ENCODE measurements at places on chromosomes 11 and 22. TPM values are rescaled to one million over a fixed set of nuclear protein-coding genes. Genes with fewer than 3 reads are reported as not detected.

DNA sequence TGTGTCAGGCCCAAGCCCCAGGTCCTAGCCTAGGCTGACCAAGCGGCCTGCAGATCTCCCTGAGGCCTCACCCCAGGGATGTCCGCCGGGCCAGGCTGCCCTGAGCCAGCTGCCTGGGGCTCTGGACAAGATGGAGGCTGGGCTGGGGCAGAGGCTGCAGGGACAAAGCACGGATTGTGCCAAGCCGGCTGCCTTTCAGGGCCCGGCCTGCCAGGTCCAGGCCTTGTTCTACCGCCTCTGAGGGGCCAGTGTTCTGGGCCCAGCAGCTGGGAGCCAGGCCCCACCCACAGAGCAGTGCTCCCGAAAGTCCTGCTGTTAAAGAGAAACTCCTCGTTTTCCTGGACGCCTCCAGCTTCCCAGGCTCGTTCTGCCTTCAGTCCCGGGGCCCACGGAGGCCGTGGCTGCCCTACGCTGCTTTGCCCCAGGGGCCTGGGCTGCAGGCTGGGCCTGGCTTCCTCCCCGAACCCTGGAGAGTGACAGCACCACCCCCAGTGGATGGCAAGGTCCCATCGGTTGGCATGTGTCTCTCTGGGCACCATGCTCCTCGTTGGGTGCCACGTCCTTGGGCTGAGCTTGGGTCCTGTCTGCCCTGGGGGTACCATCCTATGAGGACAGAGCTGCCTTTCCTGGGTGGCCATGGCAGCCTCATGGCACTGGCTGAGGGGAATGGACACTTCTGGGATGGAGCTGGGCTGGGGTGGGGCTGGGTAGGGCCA lies 7.6 kb downstream of the BRSK2 start:
- H3K27ac ChIP-seq = no peak overlapping the region
- DNase-seq = no peak
- no peak overlapping the region for H3K4me3 ChIP-seq
- no peaks in the 10 kb centered on the region for H3K4me1 ChIP-seq
- no peaks in the 10 kb centered on the region for H3K36me3 ChIP-seq

DNA sequence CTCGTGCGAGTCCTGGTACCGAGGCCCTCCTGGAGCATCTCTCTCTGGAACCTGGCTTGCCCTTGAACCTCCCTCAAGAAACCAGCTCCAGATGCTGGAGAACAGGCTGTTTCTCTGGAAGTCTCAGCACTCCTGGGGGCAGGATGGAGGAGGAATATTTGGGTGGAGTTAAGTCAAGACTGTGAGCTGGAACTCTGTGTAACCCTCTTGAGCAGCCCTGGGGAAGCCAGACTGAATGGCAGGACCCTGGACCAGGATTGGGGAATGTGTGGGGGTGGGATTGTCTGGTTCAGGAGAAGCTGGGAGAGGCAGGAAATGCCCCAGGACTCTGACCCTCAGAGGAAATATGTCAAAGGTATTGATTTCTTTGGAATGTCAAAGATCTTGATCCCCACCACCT lies 7.7 kb downstream of the CREB3L1 start:
- no peak overlapping the region for H3K27ac ChIP-seq
- no peak for DNase-seq
- peaks cover 42% of the 10 kb centered on the region for H3K4me1 ChIP-seq
- no peaks in the 10 kb centered on the region for H3K36me3 ChIP-seq
- no peak overlapping the region for H3K4me3 ChIP-seq

GRCh38 chr11:57049749-57050148 lies 61.0 kb downstream of the OR5AK2 start:
- no peaks in the 10 kb centered on the region for H3K27me3 ChIP-seq
- no peaks in the 10 kb centered on the region for H3K36me3 ChIP-seq
- no peak overlapping the region for H3K4me3 ChIP-seq
- no peaks in the 10 kb centered on the region for H3K4me1 ChIP-seq

- H3K27ac ChIP-seq = no peak overlapping the region
- H3K36me3 ChIP-seq = no peaks in the 10 kb centered on the region
- DNase-seq = no peak
- no peaks in the 10 kb centered on the region for H3K27me3 ChIP-seq
- H3K4me1 ChIP-seq = peaks cover 16% of the 10 kb centered on the region
These were observed 427.8 kb upstream of the ISX start for GRCh38 chr22:34638128-34638527.

GRCh38 chr11:107591378-107592230 lies 657 bp downstream of the ELMOD1 start:
- DNase-seq = peak; percentile 62
- H3K27ac ChIP-seq = no peak overlapping the region
- no peaks in the 10 kb centered on the region for H3K36me3 ChIP-seq
- H3K27me3 ChIP-seq = peaks cover 90% of the 10 kb centered on the region
- H3K4me1 ChIP-seq = peaks cover 32% of the 10 kb centered on the region

DNA sequence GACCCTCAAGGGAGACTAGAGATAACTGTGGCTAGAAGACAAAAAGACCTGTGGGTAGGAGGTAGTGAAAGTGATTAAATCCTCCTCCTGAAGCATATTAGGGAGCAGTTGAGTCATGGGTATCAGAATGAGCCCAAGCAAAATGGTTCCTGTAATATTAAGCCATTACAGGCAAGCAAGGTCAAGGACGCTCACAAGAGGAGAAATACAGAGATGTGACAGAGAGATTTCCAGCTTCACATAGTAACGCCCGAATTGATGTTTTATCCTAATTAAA lies 77.7 kb downstream of the FAM76B start:
- no peaks in the 10 kb centered on the region for H3K4me1 ChIP-seq
- no peak overlapping the region for H3K27ac ChIP-seq
- no peaks in the 10 kb centered on the region for H3K36me3 ChIP-seq
- no peak overlapping the region for H3K4me3 ChIP-seq
- DNase-seq = no peak
- no peaks in the 10 kb centered on the region for H3K27me3 ChIP-seq

GRCh38 chr11:85627332-85627997 lies at the start of gene DLG2:
TSS of gene DLG2 (minus strand) at chr11:85627344.
- no peaks in the 10 kb centered on the region for H3K27me3 ChIP-seq
- peak within 1 kb of the TSS; percentile 71 for H3K4me3 ChIP-seq
- DNase-seq = peak; percentile 23
- peaks cover 17% of the 10 kb centered on the region for H3K4me1 ChIP-seq
- peak within 1 kb of the TSS; percentile 88 for H3K27ac ChIP-seq

- H3K4me3 ChIP-seq = no peak overlapping the region
- H3K27ac ChIP-seq = no peak overlapping the region
- peaks cover 7% of the 10 kb centered on the region for H3K36me3 ChIP-seq
- no peak for DNase-seq
These were observed 10.1 kb downstream of the ATP5MG start for GRCh38 chr11:118411530-118411929.

DNA sequence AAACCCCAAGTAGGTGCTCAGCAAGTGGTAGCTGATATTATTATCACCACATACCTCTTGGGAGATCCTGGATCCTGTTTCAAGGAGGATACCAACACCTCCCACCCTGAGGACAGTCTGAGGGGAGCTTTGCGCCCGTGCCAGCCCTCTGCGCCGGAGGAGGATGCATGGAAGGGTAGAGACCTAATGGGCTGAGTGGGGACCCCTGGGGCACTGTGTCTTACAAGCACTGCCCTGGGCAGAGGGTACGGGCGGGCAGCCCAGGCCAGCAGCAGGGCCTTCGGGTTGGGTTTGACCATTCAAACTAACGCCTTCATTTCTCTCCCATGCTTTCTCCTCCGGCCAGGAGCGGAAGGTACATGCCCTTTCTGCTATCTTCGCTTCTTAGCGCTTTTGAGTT lies 26.3 kb downstream of the MYBPC3 start:
- peaks cover 5% of the 10 kb centered on the region for H3K36me3 ChIP-seq
- H3K27ac ChIP-seq = no peak overlapping the region
- no peak for DNase-seq
- no peaks in the 10 kb centered on the region for H3K27me3 ChIP-seq

DNA sequence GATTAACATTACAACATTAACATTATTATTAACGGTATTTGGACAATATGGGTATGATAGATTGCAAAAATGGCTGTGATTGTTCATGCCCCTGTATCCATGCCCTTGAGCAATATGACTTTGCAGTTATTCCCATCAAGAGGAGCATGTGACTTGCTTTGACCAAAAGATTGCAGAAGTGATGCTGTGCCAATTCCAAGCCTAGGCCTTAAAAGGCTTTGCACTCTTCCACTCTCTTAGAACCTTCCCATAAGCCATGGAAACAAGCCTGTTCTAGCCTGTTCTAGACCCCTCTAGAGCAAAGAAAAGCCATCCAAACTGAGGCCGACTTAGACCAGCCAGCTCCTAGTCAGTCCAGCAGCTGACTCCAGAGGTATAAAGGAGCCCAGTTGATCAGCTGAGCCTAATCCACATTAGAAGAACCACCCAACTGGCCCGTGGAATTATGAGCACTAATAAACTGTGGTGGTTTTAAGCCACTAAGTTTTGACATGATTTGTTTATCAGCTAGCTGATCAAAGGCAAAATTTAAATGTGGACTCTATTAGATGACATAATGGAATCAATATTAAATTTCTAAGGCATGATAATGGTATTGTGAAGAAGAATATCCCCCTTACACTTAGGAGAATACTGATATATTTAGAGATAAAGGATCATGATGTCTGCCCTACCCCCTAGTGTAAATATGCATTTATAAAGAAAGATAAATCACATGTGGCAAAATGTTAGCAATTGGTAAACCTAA lies 28.6 kb downstream of the RAB30 start:
- no peak for DNase-seq
- H3K4me1 ChIP-seq = peaks cover 11% of the 10 kb centered on the region
- no peak overlapping the region for H3K27ac ChIP-seq
- no peak overlapping the region for H3K4me3 ChIP-seq
- H3K27me3 ChIP-seq = no peaks in the 10 kb centered on the region

GRCh38 chr11:121031167-121031566 lies 7.3 kb downstream of the TBCEL start:
- no peak overlapping the region for H3K27ac ChIP-seq
- peaks cover 1% of the 10 kb centered on the region for H3K4me1 ChIP-seq
- H3K27me3 ChIP-seq = no peaks in the 10 kb centered on the region
- no peak overlapping the region for H3K4me3 ChIP-seq
- H3K36me3 ChIP-seq = no peaks in the 10 kb centered on the region

- no peak overlapping the region for H3K27ac ChIP-seq
- H3K4me3 ChIP-seq = no peak overlapping the region
These were observed 3.3 kb downstream of the ARL14EP start for GRCh38 chr11:30326114-30326778.

GRCh38 chr11:134538742-134539141 lies 126.7 kb upstream of the B3GAT1 start:
- no peaks in the 10 kb centered on the region for H3K27me3 ChIP-seq
- no peaks in the 10 kb centered on the region for H3K36me3 ChIP-seq
- no peak overlapping the region for H3K4me3 ChIP-seq

GRCh38 chr22:45235101-45235777 lies 5.5 kb downstream of the KIAA0930 start:
- H3K36me3 ChIP-seq = no peaks in the 10 kb centered on the region
- H3K27me3 ChIP-seq = peaks cover 8% of the 10 kb centered on the region
- no peak overlapping the region for H3K27ac ChIP-seq

DNA sequence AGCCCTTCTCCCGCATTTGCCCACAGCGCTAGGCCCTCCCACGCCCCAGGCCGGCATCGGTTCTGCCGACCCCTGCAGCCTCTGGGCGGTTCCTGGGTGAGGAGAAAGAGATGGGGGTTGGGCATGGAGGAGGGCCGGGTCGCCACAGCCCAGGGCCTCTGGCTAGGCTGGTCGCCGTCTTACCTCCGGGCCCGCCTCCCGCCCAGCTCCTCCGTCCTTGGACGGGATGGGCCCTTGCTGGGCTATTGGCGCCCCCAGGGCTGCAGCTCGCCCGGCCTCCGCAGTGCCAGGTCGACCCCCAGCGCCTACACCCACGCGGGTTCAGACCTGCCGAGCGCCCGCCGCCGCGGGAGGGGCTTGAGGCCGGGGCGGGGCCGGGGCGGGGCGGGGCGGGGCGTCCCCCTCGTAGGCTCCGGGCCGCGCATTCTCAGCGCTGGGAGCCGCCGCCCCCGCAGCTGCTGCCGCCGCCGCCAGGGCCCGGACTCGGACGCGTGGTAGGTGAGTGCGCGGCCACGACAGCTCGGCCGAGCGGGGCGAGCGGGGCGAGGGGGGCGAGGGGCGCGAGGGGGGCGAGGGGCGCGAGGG lies at the start of gene CD151:
CD151 (plus strand) TSS at position 424 of the 585 bp plus-strand sequence. CDS start 3,118 bp downstream, outside the sequence.
- no peaks in the 10 kb centered on the region for H3K36me3 ChIP-seq
- H3K4me1 ChIP-seq = peaks cover 34% of the 10 kb centered on the region
- DNase-seq = peak; percentile 82
- H3K27ac ChIP-seq = no peak within 1 kb of the TSS

GRCh38 chr11:19374151-19374569 lies 133.4 kb upstream of the E2F8 start:
- H3K27ac ChIP-seq = no peak overlapping the region
- no peak for DNase-seq
- no peaks in the 10 kb centered on the region for H3K27me3 ChIP-seq

GRCh38 chr11:62547691-62548281 lies 1.2 kb upstream of the AHNAK start:
- peaks cover 87% of the 10 kb centered on the region for H3K27me3 ChIP-seq
- no peak for DNase-seq
- H3K27ac ChIP-seq = no peak overlapping the region
- H3K4me3 ChIP-seq = peak overlapping the region; percentile 88
- peaks cover 40% of the 10 kb centered on the region for H3K4me1 ChIP-seq
- H3K36me3 ChIP-seq = no peaks in the 10 kb centered on the region

GRCh38 chr22:30226192-30226832 lies 20.2 kb downstream of the LIF start:
- H3K36me3 ChIP-seq = no peaks in the 10 kb centered on the region
- H3K4me1 ChIP-seq = peaks cover 10% of the 10 kb centered on the region
- no peak overlapping the region for H3K4me3 ChIP-seq
- no peaks in the 10 kb centered on the region for H3K27me3 ChIP-seq
- DNase-seq = no peak

DNA sequence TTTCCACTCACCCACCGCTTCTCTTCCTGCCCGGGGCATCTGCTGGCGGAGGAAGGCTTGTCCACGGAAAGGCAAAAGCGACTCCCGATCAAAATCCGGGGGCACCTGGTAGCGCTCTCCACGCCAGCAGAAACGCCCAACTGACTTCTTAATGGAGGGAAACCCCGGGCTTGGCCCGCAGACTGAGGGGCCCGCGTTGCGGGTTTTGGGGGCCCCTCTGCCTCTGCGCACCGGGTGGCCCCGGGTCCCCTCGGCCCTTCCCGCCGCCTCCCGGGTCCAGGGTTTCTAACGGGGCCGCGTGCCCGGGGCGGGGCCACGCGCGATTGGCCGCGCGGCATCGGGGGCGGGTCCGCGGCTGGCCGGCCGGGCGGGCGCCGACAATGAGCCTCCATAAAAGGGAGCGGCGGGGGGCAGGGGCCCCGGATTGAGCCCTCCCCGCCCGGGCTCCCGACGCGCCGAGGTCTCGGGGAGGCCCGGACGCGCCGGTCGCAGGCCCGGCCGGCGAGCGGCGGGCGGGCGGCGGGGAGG lies at the start of gene SPINDOC:
SPINDOC (plus strand) TSS at position 422 of the 528 bp plus-strand sequence. CDS start 231 bp downstream, outside the sequence.
- DNase-seq = peak; percentile 82
- peaks cover 13% of the 10 kb centered on the region for H3K36me3 ChIP-seq
- peak within 1 kb of the TSS; percentile 86 for H3K27ac ChIP-seq
- H3K27me3 ChIP-seq = peaks cover 7% of the 10 kb centered on the region
- H3K4me1 ChIP-seq = peaks cover 30% of the 10 kb centered on the region
- peak within 1 kb of the TSS; percentile 83 for H3K4me3 ChIP-seq

BACE1-AS gene
- polyA plus RNA-seq = 18.6 TPM

TLCD5 gene
- 5.2 TPM for polyA plus RNA-seq

APOL6 gene
- 0.10 TPM for polyA plus RNA-seq

ARL2 gene
- polyA plus RNA-seq = 216 TPM

MS4A4A gene
- polyA plus RNA-seq = not detected

PGR gene
- polyA plus RNA-seq = 0.12 TPM

KRTAP5-9 gene
- polyA plus RNA-seq = not detected

TOB2 gene
- polyA plus RNA-seq = 26.7 TPM

All from GM23338 (cell line).